ENCODE measurements at places on chromosomes 1 and 21.
A peak's percentile ranks its signal among the peaks of the same experiment; 100 is the strongest.

DNA sequence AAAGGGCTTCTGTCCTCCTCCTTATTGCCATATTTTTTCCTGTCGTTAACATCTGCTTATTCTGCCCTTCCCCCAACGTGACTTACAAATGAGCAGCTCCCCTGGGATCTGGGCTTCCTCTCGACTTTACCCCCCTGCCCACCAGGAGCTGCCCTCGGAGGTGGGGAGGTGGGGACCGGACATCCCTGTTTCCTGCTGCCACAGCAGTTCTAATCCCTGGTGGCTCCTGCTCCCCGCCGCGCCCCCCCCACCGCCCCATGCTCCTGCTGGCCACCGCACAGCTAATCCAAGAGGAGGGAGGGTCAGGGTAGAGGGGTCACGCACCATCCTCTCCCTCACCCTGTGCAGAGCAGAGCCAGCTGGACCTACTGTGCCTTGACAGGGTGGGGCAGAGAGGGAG lies 4.4 kb upstream of the SLC27A3 start:
- DNase-seq: no peak

DNA sequence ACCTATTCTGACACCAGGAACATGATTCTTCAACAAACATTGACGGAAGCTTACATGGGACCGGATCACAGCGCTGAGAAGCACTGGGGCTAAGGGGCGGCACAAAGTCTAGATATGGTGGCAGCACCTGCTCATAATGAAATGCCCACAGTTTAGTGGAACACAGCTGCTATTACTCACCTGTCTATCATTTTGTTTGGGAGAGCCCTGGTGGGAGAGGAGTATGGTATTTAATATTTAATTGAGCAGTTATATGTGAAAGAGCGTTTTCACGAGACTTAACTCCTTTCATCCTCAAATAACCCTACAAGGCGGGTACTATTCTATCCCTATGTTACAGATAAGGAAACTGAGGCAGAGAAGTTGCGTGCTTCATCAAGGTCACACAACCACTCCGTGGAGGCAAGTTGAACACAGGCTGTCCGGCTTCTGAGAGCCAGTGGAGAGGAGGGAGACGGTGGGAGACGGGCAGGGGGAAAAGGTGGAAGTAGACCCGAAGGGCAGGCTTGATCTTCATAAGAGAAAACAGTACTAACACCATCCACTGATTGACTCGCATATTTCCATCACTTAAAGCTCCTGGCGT lies 790 bp upstream of the TSNAX start:
- DNase-seq: no peak

DNA sequence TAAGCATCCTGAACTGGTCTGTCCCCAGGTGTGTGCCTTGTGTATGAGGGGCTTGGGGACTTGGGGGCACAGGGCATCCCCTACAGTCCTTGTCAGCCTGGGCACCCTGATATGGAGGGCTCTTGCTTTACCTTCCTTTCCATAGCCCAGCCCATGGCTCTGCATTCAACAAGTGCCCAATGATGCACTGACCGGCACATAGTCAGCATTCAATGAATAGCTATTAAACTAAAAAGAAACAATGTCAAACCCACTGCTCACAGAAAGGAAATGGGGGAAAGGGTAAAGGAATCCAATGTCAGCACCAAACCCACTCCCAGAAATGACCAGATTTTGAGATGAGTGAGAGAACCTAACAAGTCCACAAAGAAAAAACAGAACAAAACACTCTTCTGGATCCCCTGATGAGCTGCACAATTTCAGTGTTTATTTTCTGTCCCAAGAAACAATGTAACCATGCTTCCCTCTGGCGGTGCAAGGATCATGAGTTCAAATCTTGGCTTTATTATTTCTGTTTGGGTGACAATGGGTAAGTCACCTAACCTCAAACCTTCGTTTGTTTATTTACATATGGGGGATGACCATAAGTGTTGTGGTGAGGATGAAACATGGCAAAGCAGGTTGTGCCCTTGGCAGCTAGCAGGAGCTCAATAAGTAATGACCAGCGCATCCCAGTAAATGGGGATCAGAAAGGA lies 22.0 kb downstream of the SYT6 start:
- no peak for DNase-seq

DNA sequence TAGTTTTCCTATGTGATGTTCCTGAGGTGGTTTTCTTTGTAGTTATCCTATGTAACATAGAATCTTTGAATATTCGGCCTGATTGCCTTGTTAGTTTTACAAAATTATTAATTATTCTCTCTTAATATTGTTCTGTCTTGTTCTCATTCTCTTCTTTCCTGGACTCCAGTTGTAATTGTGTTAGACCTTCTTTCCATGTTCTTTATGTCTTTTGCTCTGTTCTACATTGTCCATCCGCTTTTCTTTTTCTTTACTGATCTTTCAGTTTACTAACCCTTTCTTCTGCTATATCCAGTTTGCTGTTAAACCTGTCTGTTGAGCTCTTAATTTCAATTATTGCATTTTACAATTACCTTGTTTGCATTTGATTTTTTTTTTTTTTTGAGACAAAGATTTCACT lies 89.3 kb downstream of the PEX14 start:
- DNase-seq: no peak

GRCh38 chr21:28391938-28392849 lies 600.5 kb downstream of the LTN1 start:
- DNase-seq: no peak

DNA sequence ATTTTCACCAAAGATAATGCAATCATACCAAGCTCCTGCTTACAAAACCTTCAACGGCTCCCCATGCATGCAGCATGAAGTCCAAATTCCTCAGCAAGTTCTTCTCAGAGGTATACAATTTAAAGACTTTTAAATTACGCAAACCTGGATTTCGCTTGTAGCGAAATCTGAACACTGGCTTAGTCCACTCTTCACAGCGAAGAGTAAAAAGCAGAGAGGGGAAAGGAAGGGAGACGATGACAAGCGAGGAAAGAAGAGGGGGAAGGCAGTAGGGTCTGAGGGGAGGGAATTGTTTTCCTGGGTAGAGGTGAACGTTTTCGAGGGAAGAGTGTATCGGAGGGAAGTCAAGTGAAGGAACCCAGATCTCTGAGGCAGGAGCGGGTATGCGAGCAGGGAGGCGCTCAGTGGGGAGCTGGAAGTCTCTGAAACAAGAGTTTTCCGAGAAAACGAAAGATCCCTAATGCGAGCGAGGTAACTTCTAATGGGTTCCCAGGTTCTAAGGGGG lies 790 bp downstream of the TESK2 start:
- DNase-seq: no peak

DNA sequence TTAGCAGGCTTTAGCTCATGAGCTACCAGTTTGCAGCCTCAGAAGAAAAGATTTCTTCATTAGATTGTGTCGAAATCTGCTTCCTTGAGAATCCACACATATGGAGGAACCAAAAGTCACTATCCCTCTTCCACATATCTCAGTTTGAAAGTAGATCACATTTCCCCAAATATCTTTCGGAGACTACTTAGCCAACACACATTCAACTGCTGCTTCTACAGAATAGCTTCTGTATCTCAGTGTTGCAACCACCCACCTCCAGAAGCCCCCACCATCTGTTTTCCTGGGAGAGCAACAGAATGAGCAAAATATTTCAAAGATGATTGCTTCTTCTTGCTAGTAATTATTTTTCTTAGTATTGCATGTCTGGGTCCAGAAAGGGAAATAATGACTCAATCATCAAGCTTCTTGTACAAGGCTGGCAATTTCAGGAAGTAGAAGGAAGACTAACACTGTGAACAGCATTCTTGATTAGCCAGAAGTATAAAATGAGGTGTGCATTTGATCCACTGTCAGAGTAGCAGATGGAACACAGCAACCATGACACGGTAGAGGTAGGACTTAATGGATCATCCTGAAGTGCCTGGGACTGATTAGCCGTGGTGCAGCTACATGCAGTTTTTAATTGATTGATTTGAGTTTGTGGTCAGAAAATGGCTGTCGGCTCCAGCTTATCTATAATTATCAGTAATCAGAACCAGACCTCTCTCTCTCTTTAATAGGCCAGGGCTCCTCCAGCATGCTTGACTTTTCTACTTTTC lies 24.9 kb downstream of the ZC3H11B start:
- no peak for DNase-seq

GRCh38 chr21:36125512-36126207 lies 9.2 kb upstream of the CBR3 start:
- peak; percentile 74 for DNase-seq

DNA sequence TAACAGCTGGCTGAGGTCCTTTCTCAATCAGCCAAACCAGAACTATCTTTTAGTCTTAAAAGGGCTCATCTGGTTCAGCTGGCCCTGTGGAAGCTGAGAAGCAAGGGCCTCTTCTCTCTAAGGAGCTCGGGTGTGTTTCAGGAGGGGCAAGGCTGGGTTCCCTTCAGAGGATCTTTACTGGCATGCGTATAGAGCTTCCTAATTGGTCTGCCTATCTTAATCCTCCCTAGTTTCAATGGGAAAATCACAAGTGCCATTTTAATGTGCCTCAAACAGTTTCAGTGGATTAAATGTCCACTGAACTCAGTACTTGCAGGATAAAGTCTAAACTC lies 81.5 kb upstream of the LBR start:
- DNase-seq: no peak

GRCh38 chr1:48841461-48841860 lies 64.8 kb upstream of the BEND5 start:
- no peak for DNase-seq

- no peak for DNase-seq
Measured at GRCh38 chr1:83976920-83977319, 22.0 kb downstream of the TTLL7 start.

DNA sequence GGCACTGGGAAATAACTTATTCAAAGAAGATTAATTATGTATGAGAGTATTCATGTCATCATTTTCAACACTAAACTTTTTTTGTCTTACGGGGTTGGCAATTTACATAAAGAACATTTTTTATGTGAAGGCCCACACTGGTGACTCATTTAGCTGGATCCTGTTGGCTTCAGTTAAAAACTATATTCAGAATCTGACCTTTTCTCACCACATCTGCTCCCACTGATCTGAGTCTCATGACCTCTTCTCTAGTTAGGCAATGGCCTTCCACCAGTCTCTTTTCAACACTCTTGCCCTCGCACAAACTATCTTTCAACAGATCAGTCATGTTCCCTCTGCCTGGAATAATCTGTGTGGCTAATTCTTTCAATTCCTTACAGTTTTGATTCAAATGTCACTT lies 53.4 kb downstream of the TMPRSS15 start:
- no peak for DNase-seq

DNA sequence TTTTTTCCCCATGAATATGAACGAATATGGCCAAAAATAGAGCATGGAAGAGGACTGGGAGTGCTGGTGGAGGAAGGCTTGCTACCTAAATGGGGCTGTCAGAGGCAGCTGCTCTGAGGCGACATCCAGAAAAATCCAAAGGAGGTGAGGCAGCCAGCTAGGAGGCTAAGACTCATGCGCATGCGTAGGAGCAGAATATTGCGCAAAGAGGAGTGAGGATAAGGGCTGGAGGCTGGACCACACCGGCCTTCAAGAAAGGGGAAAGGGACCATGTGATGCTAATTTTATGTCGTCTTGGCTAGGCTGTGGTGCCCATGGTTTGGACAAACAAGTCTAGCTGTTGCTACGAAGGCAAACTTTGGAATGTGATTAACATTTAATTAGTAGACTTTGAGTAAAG lies 30.5 kb downstream of the HEYL start:
- no peak for DNase-seq

All from activated CD8-positive, alpha-beta memory T cell treated with anti-CD3 and anti-CD28 coated beads for 24 hours (primary cell).